NCI-H526 (cell line): ENCODE measurements at places on chromosomes 4 and X.
A peak's percentile ranks its signal among the peaks of the same experiment; 100 is the strongest.

- DNase-seq: peak; percentile 7
These were observed 12.3 kb upstream of the TMEM156 start for GRCh38 chr4:39044364-39044955.

GRCh38 chr4:183455431-183456195 lies 11.2 kb downstream of the CDKN2AIP start:
- no peak for DNase-seq

DNA sequence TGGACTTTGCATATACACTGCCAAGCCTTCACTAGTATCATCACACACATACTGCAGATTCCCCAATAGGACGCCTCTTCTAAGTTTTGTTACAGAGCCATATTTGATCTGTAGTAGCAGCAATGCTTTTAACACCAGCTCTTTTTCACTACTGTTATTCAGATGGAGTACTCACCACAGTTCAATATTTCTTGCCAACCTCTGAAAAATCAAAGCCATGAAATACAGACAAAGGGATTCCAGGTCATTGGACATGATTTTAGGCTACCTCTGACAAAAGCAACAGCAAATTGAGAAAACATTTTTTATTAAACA lies 390.7 kb upstream of the ADGRL3 start:
- DNase-seq: no peak

GRCh38 chr4:41155194-41155830 lies 59.0 kb downstream of the APBB2 start:
- DNase-seq: no peak

DNA sequence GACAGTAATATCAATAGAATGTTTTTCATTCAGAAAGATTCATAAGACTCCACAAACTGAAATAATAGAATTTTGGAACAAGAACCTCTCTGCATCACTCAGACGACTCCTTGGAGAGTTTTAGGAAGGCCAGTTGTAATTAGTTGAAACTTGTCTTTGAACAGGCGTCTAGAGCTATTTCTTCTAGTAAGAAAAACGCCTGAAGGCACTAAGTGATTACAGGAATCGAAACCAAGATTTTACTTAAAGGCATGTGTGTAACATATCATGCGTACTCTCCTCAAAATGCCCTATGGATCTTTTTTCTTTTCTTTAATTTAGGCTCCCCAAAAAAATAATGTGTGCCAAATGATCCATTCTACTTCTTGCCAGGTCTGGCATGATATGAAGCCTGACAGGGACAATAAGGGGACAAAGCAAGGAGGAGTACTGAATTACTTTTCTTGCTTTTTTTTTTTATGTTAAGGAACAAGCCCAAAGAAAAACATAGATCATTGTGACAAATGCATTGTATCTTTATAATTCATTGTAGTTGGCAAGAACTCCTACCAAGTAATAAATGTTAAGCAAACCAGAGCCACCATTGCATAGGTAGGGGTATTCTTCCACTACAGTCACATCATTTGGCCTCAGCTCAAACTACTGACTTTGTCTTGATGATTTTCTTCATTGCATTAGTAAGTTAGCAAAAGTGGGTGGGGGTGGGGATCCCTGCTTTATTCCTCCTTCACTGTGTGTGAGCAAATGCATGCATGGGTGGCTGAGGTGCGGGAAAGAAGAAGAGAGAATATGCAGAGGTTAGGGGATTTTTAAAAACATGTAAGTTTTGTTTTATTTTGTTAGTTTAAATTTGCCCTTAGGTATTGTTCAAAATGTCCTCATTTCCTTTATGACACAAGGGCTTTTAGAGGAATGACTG lies 79.9 kb upstream of the ATOH1 start:
- DNase-seq: no peak
